Stimulated activated CD8-positive, alpha-beta memory T cell treated with anti-CD3 and anti-CD28 coated beads, Interleukin-4, amount 100 ng/mL, for 4 hours (primary cell): ENCODE measurements at places on chromosomes 7 and 10.

GRCh38 chr10:62738916-62739315 lies 65.6 kb upstream of the ADO start:
- no peak for DNase-seq

DNA sequence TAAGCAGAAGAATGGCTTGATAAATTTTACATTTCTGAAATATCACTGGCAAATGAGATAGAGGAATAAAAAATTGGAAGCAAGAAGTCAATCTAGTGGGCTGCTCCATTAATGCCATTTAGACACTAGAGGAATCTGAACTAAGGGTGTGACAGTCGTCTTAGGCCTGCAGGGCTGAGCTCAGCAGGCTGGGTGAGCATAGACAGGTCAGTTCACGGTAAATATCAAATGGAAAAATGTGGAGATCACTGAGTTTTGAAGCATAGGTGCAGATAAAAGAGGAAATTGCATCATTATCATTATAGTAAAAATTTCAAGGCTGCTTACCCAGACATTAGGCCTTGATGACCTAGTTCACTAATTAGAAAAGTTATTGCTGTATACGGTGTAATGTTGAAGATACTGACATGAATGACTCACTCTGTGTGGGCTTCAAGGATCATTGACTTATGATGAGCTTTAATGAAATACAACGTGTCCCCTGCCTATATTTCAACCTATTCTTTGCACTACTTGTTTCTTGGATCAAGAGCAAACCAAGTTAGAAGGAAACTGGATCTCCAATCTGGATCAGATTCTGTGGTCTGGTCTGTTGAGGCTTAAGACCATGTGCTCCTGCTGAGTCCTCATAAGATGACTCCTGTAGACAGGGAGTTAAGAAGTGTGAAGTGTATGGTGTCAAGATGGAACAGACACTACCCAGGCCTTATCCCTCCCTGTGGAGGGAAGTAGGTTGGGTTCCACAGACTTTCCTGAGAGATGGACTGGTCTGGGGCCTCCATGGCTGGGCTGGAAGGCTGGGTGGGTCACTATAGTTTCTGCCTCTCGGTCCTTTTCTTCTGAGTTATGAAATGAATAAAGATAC lies 3.6 kb downstream of the OR2F2 start:
- no peak for DNase-seq

GRCh38 chr10:47031901-47032465 lies 120.8 kb downstream of the PTPN20 start:
- DNase-seq: no peak

DNA sequence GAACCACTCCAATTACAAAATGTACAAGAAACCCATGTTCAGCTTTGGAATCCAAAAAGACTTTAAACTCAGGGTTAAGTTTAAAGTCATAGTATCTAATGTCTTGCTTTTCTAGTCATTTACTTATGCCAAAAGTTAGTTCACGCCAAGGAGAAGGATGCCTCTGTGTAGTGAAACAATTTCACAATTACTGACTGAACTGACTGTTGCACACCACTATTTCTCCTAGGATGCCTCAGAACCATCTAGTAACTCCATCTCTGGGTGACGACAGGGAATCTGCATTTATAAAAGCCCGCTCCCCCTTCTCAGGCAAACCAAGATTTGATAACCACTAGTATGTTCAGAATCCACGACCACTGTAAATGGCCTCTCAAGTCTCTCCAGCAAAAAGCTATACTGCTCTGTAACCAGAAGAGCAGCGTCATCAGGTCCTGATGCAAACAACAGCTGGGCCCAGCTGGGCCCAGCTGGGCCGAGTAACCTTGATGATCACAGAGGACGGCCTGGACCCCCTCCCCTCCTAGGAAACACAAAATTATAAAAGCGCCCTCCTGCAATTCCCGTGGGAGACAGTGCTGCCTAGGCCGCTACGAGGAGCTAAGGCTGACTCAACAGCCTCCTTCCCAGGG lies 680 bp upstream of the ADO start:
- DNase-seq: no peak

DNA sequence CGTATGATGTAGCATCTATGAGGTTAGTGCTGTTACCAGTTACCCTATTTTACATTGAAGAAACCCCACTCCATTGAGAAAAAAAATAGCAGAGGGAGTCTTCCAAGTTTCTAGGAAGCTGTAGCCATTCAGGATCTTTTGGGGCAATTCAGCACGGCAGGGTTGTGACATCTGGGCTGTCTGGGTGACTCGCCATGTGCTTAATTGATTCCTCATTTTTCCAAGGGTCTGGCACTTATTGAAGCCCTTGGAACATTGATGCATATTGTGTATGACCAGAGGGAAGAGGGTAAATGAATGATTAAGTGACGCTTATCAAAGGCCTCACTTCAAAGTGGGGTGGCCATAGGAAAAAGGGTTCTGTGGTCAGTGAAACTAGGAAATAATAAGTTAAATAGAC lies 248.7 kb downstream of the ARHGAP12 start:
- no peak for DNase-seq

- no peak for DNase-seq
These were observed 35.7 kb downstream of the ITPRID1 start for GRCh38 chr7:31549611-31550010.

DNA sequence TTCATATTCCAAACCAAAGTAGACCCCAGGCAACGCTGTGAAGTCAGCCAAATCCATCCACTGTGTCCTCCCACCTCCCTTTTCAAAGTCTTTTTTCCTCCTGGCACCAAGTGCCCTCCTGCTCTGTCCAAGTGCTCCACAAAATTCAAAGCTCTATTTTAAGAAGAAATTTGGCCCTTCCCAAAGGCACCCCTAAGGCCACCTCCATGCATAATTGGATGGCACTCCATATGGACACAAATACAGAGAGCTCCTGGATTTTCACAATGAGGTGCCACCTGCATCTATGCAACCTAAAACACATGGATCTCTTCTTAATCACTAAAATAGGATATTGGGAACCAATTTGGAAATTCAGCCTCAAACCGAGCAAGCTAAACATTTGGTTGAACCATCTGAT lies 121.6 kb downstream of the RELN start:
- no peak for DNase-seq

- DNase-seq: no peak
These were observed 303.6 kb upstream of the AKR1E2 start for GRCh38 chr10:4522296-4523000.

GRCh38 chr7:25626451-25627131 lies 398.3 kb upstream of the NPVF start:
- no peak for DNase-seq

- no peak for DNase-seq
These were observed 458.5 kb downstream of the GFRA1 start for GRCh38 chr10:115814542-115814941.

- no peak for DNase-seq
These were observed 29.1 kb downstream of the CPED1 start for GRCh38 chr7:121017586-121017985.

DNA sequence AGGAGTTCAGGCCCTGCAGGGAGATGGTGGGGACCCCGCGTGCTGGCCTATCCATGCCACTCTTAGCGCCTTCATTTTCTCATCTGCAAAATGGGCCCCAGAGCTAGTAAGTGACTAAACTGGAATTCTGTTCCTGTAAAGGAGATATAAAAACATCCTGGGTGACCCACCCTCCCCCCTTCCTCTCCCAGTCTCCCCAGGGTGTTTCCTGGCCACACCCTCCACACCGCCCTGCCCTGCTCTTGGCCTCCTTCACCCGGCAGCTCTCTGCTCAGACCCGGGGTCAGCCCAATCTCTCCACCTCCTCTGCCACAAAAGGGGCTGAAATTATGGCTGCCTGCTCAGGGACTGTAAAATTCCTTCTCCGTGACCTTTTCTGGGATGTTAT lies 70.7 kb downstream of the C10orf105 start:
- no peak for DNase-seq

DNA sequence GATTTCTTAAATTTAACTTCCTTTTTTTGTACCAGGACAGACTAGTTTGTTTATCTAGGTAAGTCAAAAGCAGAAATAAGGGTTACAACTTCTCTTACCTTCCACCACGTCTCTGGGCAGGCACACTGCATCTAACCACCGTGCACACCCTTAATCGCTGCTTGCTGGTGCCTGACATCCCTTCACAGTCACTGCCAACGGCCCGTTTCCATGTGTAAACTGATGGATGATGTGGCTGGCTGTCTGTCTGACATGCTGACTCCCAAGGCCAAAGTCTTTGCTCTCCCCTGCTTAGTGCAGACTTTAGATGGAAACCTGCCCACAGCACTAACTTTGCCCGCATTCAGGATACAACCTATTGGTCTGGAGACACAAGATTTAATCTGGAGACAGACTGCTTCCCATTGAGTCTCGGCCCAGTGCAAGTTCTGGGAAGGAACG lies 1.1 kb downstream of the TMEM273 start:
- no peak for DNase-seq

- no peak for DNase-seq
These were observed 9.9 kb downstream of the CNNM1 start for GRCh38 chr10:99339077-99339476.

DNA sequence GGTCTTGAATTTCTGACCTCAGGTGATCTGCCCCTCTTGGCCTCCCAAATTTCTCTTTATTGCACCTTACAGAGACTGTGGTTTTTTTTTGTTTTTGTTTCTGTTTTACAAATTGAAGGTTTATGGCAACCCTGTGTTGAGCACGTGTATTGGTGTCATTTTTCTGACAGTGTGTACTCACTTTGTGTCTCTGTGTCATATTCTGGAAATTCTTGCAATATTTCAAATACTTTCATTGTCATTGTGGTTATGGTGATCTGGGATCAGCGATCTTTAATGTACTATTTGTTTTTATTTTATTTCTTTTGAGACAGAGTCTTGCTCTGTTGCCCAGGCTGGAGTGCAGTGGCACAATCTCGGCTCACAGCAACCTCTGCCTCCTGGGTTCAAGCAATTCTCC lies 89.8 kb downstream of the PRTFDC1 start:
- DNase-seq: no peak

DNA sequence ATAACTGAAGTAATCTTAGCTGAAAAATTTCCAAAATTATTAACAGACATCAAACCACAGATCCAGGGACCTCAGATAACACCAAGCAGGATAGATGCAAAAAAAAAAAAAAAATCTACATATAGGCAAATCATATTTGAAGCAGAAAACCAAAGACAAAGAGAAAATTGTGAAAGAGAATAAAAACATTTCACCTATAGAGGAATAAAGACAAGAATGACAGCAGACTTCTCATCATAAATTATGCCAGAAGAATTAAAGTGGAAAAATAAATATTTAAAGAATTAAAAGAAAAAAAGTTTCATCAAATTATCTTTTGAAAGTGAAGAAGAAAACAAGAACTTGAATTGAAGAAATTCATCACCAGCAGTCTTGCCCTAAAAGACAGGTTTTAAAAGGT lies 467.5 kb downstream of the GPAM start:
- no peak for DNase-seq

DNA sequence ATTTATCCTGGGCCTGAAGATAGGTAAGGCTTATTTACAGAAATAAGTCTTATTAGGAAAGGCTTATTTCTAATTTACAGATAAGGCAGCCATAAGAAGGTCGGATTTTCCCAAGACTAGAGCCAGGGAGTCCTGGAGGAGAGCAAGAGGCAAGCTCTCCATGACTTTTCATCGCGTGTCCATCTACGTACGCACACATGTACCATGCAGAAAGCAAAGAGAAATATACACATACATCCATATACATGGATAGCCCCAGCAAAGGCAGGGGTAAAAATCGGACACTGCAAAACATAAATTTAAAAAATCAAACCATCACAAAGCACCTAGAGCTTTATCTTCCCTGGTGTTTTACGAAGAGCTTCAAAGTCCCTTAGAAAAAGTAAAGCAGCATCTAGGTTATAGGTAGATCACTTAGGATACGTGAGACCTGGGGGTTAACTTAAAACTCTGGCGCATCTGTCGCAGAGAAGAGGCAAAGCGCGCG lies 25.8 kb upstream of the ZRANB1 start:
- no peak for DNase-seq

DNA sequence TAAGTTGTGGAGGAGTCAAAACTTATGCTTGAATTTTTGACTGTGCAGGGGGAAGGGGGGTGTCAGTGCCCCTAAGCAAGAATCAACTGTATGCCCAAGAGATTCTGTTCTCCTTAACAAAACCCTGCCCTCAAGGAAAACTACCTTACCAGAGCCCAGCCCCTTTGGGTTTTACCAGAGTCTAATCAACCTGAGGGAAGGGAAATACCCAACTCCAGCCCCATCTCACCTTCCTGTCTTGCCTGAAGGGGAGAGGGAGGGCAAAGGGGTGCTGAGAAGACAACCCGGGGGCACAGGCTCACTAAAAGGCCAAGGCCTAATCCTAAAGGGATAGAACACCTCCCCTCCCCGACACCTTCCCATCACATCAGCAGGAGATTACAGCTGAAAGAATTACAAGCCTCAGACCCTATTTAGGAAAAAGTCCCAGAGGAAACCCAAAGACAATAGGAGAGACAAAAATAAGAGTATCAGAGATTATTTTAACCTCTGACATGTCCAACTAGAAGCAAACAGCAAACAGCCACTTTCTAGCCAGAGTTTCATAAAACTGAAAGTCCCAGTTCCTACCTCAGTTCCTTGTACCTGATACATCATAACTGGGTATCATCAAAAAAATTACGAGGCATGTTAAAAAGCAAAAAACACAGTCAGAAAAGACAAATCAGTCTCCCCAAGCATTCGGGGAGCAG lies 26.8 kb upstream of the C7orf33 start:
- DNase-seq: no peak

GRCh38 chr10:125627646-125628045 lies 55.3 kb downstream of the TEX36 start:
- DNase-seq: no peak

GRCh38 chr10:83432261-83433045 lies 706.9 kb upstream of the GHITM start:
- no peak for DNase-seq

GRCh38 chr10:77313066-77313750 lies 324.4 kb downstream of the KCNMA1 start:
- DNase-seq: no peak

DNA sequence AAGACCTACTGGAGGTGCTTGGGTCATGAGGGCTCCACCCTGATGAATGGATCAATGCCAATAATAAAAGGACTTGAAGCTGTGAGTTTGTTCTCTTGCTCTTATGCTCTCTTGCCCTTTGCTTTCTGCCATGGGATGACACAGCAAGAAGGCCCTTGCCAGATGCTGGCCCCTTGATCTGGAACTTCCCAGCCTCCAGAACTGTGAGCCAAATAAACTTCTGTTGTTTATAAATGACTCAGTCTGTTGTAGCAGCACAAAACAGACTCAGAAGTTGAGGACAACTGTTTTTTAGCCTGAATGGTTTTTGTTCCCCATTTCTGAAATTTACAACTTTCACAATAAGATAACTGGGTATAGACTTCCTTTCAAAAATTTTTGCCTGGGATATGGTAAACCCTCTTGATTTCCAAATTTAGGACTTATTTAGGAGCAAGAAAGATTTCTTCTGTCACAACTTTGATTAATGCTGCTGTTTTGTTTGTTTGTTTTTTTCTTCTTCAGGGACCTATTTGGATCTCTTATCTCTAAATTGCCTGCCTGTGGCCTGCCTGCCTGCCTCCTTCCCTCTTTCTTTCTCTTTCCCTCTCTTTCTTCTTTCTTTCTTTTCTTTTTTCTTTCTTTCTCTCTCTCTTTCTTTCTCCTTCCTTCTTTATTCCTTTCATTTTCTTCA lies 12.1 kb downstream of the ENTPD1 start:
- DNase-seq: no peak
